Activated CD4-positive, alpha-beta T cell treated with anti-CD3 and anti-CD28 coated beads, Interleukin-2, amount 50 U/mL, for 1 hour (primary cell): ENCODE measurements at places on chromosomes 6 and 20.

- no peak for DNase-seq
Observed at GRCh38 chr6:41894366-41895299, 542 bp downstream of the USP49 start.

DNA sequence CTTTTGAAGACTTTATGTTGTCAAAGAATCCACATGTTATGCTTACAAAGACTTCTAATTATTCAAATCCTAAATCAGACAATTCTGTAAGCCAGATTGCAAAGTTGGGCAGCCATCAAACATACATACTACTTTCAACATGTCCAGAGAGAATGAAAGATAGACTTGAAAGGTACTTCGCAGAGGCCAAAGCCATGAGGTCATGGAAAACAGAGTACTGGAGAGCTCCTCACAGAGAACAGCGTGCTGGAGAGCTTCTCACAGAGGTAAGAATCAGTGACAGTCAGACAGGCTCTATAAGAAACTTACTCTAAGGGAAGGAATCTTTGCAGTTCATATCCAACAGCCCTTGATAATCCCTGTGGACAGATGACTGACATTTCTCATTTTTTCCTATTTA is 400.2 kb downstream of the GJA1 start:
- DNase-seq, result no peak

DNA sequence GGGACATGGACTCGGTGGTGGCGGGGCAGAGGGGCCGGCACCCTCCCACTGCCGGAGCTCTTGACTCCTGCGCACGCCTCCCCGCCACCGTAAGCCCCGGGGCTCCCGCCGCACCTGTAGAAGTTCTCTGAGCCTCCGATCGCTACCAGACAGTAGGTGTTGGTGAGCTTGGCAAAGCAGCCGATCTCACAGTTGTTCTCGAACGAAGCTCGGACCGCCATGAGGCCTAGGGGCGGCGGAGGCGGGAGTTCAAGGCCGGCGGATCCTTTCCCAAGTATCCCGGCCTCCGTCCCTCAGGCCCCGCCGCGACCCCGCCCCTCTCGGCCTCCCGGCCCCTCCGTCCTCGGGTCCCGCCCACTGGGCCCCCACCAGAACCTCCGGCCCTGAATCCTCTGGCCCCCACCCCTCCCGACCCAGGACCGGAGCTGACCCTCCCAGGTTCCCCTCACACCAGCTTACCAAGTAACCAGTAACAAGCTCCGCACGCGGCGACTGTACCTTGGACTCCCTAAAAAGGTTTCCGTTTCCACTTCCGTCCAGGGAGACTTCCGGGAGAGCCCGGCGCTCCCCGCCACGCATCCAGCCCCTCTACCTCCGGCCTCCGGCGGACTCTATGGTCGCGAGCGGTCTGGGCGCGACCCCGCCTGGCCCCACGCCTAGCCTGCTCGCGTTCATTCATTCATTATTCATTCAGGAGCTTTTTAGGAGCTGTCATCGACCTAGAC is at the start of gene EIF6:
Gene EIF6, minus strand, starts transcription at position 506 of the 725 bp plus-strand sequence. Its CDS starts 285 bp downstream, at position 221.
- peak; percentile 55 for DNase-seq

DNA sequence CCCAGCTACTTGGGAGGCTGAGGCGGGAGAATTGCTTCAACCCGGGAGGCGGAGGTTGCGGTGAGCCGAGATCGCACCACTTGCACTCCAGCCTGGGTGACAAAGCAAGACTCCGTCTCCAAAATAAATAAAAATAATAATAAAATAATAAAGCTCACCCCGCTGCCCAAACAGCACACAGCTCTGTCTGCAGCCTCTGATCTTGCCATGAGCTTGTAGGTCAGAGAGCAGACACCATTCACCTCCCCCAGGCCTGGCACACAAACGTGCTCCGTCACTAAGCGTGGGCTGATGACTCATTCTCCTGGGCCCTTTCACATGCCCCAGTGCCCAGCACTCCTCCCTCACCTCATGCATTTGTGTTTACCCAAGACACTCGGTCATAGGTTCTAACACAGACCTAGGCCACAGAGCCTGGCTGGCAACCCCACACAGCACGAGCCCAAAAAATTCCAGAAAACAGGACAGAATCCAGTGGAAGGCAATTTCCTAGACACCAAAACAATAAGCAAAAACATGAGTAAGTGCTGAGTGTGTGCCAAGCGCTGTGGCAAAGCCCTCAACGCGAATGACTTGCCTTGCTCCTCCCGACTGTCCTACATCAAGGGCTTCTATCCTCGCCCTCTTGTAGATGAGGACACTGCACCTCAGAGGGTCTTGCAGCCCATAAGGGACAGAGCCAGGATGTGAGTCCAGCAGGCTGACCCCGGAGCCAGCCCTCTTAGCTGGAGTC is 18.0 kb downstream of the ATP9A start:
- DNase-seq, result no peak

GRCh38 chr6:131728296-131728939 is 17.6 kb upstream of the CTAGE9 start:
- no peak for DNase-seq

DNA sequence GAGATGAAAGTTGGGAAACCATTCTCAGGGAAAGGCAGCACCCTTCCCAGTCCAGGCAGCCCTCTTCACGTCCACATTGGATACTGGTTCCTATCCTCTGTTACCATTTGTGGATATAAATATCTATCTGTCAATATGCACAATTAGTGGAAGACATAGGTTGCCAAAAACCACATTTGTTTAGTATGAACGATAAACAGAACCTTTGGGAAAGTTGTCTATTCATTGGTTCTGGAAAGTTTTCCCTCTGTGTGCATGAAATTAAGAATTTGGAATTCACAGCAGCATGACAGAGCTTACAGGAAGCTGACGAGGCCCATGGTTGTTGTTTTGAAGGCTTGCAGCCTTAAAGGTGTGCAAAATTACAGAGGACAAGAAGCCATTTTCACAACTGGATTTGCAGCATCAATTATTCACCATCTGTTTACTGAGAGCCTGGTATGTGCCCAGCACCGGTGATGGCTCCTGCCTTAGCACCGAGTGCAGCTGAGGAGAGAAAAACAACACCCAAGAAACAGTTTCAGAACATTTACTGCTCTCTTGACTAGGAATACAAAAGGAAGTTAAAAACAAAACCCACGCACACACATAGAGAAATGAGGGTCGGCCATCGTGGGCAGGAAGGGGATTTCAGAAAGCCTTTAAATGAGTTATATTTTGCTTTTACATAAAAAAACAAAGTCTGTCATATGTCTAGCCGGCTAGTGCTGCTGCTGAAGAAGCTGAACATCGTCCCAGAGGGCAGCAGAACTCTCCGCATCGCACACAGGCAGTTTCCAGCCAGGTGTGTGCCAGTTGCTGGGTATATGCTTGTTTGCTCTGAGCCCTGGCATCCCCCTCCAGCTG is 319.6 kb downstream of the FARS2 start:
- DNase-seq, result no peak

- no peak for DNase-seq
Observed at GRCh38 chr6:15582499-15582898, 80.3 kb downstream of the DTNBP1 start.

- no peak for DNase-seq
Observed at GRCh38 chr20:36670665-36671357, 24.8 kb upstream of the SLA2 start.

- no peak for DNase-seq
Observed at GRCh38 chr20:20051767-20052073, 546 bp downstream of the CRNKL1 start.

GRCh38 chr6:130587778-130588520 is 222.1 kb downstream of the TMEM200A start:
- no peak for DNase-seq
